Iris pigment epithelial cell (primary cell): ENCODE measurements at places on chromosomes 6 and 20.

DNA sequence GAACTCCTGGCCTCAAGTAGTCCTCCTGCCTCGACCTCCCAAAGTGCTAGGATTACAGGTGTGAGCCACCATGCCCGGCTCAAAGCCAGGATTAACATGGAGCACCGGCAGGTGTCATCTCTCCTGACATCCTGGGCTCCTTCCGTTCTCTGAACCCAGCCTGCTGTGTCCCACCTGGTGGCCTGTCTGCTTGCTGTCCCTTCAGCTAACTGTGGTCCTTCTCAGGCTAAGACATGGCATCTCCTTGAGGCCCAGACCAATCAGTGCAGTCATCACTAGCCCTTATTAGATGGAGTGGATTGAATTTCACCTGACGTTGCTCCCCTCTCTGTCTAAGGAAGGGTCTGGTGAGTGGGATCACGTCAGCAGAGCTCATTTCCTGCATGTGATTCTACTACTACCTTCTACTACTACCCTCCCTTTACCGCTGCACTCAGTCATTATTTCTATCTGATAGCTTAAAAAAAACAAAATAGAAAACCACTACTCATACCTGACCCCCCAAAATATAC is 28.0 kb upstream of the SYNJ2 start:
- no peak for DNase-seq

DNA sequence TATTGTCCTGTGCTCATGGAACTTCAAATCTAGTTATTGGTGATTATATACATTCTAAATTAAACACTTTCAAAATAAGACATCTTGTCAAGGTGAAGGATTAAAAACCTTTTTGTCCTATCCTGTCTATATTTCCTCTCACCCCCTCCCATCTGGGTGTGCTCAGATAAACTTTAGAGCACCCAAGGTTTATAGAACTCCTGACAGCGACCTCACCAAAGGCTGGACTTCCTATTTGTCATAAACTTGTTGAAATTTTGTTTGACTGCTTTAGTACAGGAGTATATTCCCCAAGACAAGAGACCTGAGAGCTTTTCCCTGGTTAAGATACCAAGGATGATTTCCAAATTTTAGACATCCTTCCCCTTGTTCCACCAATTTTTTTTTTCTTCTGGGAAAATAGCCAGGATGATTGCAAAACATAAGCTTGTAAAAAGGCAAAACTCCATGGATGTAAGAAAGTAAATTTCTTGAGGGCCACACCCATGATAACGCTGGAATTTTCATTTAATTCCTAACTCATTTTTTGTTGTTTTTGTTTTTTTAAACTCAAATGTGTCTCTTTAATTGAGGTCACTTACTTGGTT is 33.0 kb downstream of the CARMIL1 start:
- DNase-seq, result no peak

DNA sequence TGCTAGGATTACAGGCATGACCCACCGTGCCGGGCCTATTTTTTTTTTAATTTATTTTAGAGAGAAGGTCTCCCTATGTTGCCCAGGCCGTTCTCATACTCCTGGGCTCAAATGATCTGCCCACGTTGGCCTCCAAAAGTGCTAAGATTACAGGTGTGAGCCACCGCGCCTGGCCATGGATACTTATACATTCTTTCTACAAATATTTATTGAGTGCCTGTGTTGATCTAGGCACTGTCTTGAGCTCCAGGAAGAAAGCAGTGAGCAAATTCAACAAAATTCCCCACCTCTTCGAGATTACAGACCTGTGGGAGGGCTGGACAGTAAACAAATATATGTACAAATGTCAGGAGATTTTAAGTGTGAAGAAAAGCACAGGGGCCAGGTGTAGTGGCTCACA is 37.9 kb downstream of the MGME1 start:
- DNase-seq, result no peak

GRCh38 chr6:135022050-135022697 is 32.4 kb downstream of the HBS1L start:
- DNase-seq, result no peak

DNA sequence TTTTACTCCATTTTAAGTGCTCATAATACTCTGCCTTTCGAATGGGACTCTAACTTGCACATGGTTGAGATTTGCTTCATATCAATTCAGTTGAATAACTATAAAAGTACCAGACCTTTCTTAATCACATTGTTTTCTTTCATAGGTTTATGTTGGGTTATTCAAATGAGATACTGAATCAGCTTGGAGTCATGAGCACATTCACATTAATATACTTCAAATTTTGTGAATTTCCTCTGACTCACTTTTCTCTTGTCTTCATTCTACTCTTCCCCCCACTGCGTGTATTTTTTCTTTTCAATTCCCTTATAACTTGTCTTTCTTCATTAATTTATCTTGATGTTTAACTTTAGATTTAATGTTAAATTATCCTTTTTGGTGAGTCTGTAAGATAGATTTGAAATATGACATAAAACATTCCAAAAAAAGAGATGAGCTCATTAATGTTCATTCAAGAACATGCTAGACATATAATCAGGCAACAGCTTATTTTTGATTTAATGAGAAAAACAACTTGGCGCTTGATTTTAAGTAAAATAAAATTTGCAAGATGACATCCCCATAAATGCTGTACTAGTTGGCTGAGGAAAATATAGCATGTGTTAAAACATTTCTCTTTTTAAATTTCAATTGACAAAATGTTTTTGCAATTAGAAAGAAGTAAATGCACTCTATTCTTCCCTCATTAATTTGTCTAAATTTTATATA is 736.0 kb downstream of the CD109 start:
- DNase-seq, result peak; percentile 30
